Stimulated activated CD4-positive, alpha-beta T cell treated with anti-CD3 and anti-CD28 coated beads, Interleukin-1b, Interleukin-23, amount 100 ng/mL, for 48 hours (primary cell): ENCODE measurements at places on chromosomes 1 and 21.

DNA sequence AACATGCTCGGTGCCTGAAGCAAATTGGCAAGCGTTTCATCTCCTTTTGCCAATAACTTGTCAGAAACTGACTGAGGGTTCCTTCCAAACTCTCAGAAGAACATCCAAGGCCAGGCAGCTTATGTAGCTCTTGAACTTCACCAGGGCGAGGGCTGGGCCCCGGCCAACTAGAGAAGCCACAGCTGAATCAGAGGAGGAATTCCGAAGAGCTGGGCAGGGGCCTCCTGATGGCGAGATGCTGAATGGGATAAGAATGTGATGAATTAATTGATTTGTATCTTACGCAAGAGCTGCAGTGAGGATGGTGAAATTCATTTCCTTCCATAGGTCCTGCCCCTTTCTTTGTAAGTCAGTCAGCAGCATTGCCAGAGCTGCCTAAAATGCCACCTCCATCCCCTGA is 345.8 kb downstream of the KIF26B start:
- DNase-seq: no peak

GRCh38 chr1:226332947-226333346 is 24.0 kb upstream of the LIN9 start:
- no peak for DNase-seq

DNA sequence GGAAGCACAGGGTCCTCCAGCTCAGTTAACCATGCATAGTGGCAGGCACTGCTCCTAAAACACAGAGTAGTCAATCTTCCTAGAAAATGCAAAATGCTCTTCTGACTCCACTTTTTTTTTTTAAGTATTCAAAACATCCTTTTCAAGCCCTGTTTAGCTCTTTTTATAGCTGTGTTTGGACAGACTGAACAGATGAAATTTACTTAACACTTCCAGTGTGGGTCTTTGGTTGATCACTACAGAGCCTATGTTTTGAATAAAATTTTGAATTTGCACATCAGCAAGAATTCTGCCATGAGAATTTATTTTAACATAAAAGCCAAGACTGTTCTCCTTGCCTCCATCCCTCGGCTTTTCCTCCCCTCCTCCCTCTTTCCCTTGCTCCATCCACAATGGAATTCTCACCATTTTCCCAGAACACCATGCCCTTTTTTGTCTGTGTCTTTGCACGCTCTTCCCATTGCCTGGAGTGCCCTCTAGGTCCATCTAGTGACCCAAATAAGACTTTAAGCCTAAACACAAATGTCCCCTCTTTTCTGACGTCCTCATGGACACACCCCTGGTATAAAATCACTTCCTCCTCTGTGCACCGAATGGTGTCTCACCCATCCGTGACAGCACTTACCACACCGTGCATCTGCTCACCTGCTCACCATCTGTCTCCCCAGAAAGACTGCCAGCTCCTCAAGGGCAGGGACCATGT is 24.0 kb upstream of the CPT2 start:
- DNase-seq: no peak

DNA sequence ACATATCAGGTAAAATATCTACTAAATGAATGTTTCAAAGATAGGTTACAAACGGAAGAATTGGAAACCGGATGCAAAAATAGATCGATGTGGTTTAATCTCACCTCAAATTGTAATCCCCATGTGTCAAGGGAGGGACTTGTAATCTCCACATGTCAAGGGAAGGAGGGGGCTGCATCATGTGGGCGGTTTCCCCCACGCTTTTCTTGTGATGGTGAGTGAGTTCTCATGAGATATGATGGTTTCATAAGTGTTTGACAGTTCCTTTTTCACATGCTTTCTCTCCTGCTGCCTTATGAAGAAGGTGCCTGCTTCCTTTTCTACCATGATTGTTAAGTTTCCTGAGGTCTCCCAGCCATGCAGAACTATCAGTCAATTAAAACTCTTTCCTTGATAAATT is 408.7 kb upstream of the TMPRSS15 start:
- no peak for DNase-seq

DNA sequence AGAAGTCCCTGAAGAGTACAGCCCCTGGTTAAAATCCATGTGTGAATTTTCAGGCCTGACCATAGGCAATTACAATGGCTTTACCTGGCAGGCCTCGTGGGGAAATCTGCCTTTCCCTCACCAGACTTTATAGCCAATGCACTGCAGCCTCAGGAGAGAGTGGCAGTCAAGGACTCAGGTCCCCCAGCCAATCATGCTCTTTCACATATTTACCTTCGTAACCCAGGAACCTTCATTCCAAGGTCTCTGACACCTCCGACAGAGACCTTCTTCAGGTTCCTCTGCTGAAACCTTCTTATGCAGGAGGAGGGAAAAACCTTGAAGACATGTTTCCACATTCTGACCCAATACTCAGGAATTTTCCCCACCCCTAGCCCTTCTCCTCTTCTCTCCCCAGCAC is 118.9 kb downstream of the FASLG start:
- no peak for DNase-seq

- DNase-seq: no peak
These were observed 14.4 kb downstream of the ELAVL4 start for GRCh38 chr1:50123071-50123470.

GRCh38 chr1:174497478-174497877 is 49.7 kb downstream of the GPR52 start:
- DNase-seq: no peak

DNA sequence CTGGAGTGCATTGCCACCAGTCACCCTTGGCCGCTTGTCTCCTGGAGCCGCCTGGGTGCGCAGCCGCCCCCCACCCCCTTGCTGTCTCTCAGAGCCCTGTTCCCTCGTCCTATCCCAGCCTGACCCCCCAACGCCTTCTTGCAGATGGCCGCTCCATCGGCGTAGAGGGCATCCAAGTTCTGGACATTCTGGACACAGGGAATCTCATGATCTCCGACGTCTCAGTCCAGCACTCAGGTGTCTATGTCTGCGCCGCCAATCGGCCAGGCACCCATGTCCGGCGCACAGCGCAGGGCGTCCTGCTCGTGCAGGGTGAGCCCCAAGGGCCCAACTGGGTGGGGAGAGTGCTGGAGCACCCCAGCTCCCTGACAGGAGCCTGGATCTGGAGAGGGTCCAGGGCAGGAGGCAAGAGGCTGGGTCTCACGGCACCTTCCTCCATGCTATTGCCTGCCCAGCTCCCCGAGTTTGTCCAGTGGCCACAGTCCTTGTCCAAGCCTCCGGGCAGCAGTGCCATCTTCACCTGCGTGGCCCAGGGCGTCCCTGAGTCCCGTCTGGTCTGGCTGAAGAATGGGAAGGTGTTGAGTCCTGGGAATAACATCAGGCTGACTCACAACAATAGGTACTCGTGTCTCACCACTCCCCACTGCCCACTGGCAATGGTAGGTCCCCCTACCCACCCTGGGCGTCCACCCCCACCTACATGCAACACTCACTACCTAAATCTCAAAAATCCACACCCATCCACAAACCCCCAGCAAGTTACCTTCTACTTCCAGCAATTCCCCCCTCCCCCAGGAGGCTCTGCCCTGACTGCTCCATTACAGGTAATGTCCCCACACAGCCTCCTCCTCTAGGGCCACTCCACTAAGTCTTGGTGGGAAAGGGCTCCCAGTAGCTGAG is 24.6 kb downstream of the SLC27A3 start:
- no peak for DNase-seq

- DNase-seq: no peak
These were observed 308.5 kb downstream of the MRPL39 start for GRCh38 chr21:25298512-25299491.

DNA sequence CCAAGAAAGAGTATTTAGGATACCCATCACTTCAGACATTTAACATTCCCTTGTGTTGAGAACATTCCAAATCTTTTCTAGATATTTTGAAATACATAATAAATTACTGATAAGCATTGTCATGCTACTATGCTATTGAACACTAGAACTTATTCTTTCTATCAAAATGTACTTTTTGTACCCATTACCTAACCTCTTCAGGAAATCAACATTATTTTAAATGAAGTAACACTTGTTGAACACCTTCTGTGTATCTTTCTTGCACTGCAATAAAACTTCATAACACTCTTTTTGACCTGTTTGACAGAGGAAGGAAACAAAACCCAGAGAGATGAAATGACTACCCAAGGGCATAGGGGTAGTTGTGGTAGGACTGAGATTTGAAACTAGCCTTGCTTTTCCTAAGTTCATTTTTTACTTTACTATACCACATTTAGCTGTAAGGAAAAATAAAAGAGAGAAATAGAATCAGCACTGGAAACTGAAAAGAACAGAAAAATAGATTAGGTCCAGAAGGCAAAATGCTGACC is 99.4 kb downstream of the UCHL5 start:
- DNase-seq: no peak

GRCh38 chr1:184753117-184753516 is 1.5 kb downstream of the EDEM3 start:
- no peak for DNase-seq

- no peak for DNase-seq
These were observed 129.6 kb upstream of the COA6 start for GRCh38 chr1:234243521-234244260.

DNA sequence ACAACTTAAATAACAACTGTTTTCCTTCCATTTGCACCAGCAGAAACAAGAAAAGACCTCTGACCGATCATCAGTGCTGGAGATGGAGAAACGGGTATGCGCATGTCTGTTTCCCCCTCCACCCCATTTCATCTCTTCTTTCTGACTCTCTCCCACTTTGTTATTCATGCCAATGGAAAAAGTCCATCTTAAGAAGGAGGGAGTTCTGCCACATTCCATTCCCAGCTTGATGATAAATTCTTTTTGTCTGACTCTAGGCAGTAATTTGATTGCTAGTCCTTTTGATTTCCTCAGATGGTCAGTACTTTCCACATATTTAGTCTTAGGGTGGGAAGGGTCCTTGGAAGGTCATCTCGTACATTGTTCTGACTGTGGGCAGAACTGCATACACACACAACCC is 142.5 kb downstream of the SYT2 start:
- no peak for DNase-seq

- no peak for DNase-seq
These were observed 53.6 kb downstream of the OLIG1 start for GRCh38 chr21:33123374-33124123.

GRCh38 chr1:39178541-39179431 is 25.7 kb upstream of the MACF1 start:
- no peak for DNase-seq

DNA sequence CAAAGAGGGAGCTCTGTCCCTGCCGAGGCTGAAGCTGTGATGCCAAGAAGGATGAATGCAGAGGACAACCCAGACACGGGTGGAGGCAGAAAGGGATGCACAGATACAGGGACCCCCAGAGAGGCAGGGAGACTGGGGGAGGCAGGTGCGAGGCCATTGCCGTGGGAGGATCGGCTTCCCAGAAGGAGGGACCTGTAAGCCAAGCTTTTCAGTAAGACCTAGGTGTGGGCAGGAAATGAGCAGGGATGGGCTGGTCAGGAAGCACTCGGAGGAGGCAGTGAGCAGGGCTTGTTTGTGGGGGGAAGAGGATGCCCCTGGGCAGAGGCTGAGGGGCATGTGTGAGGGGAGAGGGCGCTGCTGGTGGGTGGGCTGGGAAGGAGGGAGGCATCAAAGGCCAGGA is 67.7 kb upstream of the WNT4 start:
- no peak for DNase-seq

DNA sequence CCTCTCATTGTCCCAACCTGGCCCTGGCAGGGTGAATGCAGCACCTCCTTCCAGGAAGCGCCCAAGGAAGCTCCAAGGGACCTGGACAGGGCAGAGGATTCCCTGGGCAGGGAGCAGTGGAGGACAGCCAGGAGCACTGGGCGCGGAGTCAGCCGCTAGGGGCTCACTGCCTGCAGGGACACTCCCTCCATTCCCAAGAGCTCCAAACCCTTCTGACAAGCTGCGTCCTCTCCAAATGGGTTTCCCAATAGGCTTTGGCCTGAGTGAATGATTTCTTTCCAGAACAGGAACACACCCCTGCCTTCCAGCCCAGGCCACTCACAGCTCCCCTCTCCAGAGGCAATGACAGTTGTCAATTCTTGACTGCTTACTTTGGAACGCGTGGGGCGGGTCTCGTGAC is 128.5 kb upstream of the EDN2 start:
- DNase-seq: no peak

- peak; percentile 63 for DNase-seq
These were observed 19.1 kb downstream of the RUNX3 start for GRCh38 chr1:24910751-24911650.

GRCh38 chr1:202029171-202029665 is 18.8 kb downstream of the ELF3 start:
- no peak for DNase-seq

DNA sequence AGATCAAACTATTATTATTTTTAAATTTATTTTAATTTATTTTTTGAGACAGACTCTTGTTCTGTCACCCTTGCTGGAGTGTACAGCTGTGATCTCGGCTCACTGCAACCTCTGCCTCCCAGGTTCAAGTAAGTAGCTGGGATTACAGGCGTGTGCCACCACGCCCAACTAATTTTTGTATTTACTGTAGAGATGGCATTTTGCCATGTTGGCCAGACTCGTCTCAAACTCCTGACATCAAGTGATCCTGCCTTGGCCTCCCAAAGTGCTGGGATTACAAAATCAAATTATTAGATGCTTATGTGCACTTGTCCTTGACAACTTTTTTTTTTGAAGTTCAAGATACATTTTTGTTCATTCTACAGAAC is 15.4 kb downstream of the LIN9 start:
- no peak for DNase-seq

DNA sequence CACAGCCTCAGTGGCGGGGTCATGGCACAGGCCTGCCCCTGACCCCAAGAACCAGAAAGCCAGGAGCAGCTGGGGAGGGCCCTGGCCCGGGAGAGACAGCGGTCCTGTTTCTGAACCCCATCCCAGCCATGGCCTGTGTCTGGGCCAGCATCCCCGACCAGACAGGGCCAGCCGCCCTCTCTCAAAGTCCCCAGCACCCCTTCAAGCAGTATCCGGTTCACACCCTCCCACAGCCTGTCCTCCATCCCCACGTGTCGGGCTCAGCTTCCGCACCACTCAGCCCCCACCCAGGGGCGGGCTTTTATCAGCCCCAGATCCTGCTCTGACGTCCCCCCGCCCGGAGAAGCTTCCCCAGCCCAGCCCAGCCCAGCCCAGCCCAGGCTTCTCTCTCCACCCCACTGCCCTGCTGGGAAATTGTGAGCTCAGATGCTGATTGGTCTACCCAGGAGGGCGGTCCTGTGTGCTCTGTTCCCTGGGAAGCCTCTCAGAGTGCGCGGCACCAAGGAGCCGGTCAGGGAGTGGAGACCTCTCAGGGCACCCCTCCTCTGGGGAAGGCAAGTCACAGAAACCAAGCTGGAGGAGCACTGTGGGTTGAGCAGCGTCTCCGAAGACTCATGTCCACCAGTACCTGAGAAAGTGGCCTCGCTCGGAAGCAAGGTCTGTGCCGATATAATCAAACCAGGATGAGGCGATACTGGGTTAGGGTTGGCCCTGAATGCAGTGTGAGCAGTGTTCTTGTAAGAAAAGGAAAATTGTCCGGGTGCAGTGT is 4.7 kb upstream of the FAAP20 start:
- peak; percentile 87 for DNase-seq

- DNase-seq: no peak
These were observed 123.4 kb downstream of the SYT2 start for GRCh38 chr1:202586871-202587270.

- no peak for DNase-seq
These were observed 26.8 kb downstream of the ELK4 start for GRCh38 chr1:205604825-205605505.

GRCh38 chr1:246595146-246595545 is 28.9 kb downstream of the CNST start:
- DNase-seq: no peak

GRCh38 chr1:9246215-9246614 is 11.6 kb downstream of the H6PD start:
- no peak for DNase-seq
